ENCODE measurements at places on chromosomes 12 and 14. TPM values are rescaled to one million over a fixed set of nuclear protein-coding genes. Genes with fewer than 3 reads are reported as not detected.
A peak's percentile ranks its signal among the peaks of the same experiment; 100 is the strongest.

The TSPAN11 gene
- total RNA-seq: not detected

- no peak for DNase-seq
Observed at GRCh38 chr14:58104808-58105207, 47.2 kb downstream of the ARMH4 start.

DNA sequence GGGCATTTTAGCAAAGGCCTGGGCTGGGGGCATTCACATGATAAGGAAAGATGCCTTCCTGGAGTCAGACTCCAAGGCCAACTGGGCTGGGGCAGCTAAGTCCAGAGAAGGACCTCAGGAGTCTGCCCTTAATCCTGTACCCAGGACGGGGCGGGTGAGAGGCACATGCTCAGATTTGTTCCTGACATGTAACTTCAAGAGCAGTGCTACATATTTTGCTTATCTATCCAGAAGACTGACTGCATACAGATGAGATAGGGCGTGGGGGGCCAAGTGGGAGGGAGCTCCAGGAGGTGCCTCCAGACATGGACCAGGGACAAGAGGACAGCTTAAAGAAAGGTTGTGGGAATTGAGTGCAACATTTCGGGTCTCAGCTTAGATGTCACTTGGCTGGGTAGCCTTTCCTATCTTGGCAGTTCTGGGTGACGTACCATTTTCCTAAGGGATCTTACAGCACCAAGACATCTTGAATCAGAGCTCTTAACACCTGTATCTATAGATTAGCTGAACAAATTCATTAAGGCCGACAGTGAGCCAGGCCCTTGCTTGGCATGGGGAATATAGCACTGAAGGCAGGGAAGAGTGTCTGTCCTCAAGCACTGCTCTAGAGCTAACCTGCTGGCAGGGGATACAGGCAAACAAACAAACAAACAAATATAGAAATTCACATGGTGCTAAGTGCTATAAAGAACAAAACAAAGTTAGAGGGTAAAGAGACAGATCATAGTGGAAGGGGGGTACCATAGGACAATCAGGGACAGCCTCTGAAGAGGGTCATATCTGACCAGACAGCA, 61.2 kb downstream of the PTPN21 start:
- DNase-seq: no peak

DNA sequence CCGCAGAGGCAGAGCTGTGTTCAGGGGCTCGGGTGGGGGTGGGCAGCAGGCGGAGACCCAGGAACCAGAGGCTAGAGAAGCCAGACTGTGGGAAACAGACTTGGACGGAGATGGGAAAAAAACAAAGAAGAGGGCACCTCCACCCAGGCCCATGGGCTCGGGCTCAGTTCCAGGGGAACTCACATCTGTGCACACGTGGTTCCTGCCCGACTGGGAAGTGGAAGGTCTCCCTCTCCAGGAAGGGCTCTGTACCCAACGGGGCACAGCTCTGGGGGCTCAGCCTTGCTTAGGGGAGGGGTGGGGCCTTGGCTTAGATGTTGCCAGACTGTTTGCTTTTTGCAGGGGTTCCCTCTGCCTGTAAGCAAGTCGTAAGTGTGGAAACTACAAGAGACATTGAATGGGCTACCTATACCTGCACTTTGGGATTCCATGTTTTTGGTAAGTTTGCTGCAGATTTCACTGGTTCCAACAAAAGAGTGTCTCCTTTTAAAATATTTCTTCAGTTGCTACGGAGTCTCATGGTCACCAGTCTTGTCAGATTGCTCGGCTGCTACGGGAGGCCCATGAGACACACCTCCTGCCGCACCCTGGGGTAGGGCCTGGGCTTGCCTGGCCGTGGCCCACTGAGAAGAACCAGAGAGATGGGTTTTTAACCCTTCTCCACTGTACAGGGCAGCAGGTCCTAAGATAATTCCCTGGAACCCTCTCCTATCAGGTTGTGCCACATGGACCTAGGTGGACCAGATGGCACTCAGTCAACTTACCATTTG, 127.6 kb upstream of the EVL start:
- DNase-seq: no peak

- DNase-seq: no peak
Observed at GRCh38 chr14:52020866-52021717, 31.7 kb downstream of the RTRAF start.

- DNase-seq: no peak
Observed at GRCh38 chr14:73741876-73742519, 27.8 kb upstream of the PNMA1 start.

DNA sequence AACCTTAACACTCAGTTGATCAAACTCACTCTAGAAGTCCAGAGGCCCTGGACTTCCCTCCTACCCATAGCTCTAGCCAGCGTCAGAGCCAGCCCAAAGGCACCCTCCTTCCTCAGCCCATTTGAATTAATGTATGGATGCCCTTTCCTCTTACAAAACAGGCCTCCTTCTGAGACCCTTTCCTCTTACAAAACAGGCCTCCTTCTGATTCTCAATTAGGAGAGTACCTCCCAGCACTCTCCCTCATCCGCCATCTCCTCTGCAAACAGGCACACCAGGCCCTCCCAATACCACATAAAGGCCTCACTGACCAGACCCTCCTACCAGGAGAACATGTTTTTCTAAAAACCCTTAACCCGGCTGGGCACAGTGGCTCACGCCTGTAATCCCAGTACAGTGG, 65.7 kb downstream of the MOK start:
- DNase-seq: no peak

- DNase-seq: no peak
Observed at GRCh38 chr12:13177373-13177772, 19.2 kb upstream of the EMP1 start.

DNA sequence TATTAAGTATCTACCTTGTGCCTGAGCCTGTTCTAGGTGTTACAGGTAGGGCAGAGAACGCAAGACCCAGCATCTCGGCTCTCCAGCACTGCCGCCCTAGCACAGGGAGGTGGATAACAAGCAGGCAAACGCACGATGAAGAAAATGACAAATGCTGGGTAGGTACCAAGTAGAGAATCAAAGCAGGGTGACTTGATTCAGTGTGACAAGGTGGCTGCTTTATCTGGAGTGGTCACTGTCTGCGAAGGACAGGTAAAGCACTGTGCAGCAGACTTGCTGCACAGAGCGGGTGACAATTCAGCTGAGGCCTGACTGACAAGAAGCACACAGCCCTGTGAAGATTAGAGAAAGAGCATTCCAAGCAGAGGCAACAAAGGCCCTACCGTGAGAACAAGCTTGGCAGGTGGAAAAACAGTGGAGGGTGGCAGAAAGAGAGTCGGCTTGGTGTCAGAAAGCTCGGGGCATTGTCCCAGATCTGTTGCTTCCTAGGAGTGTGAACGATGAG, 12.9 kb downstream of the PRKCH start:
- no peak for DNase-seq

DNA sequence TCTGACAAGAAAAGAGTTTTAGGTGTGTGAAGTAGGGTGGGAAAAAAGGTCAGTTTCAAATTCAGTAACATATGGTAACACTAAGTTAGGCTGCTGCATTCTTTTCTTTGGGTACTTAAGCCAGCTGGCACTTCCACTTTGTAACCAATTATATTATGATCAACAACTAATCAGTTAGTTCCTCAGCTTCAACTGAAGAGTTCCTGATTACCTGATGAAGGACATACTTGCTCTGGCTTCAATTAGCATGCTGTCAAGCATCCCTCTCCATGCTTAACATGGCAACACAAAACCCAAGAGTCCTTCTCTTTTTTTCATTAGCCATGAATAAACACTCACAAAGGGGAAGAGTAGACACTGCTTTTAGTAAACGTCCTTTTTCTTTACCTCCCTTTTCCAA, 6.8 kb upstream of the KANSL2 start:
- no peak for DNase-seq

The TAC3 gene
- total RNA-seq: not detected

The C14orf39 gene
- total RNA-seq: not detected

The WNT1 gene
- not detected for total RNA-seq

GRCh38 chr12:70739756-70740155, 102.5 kb upstream of the PTPRB start:
- DNase-seq: no peak

DNA sequence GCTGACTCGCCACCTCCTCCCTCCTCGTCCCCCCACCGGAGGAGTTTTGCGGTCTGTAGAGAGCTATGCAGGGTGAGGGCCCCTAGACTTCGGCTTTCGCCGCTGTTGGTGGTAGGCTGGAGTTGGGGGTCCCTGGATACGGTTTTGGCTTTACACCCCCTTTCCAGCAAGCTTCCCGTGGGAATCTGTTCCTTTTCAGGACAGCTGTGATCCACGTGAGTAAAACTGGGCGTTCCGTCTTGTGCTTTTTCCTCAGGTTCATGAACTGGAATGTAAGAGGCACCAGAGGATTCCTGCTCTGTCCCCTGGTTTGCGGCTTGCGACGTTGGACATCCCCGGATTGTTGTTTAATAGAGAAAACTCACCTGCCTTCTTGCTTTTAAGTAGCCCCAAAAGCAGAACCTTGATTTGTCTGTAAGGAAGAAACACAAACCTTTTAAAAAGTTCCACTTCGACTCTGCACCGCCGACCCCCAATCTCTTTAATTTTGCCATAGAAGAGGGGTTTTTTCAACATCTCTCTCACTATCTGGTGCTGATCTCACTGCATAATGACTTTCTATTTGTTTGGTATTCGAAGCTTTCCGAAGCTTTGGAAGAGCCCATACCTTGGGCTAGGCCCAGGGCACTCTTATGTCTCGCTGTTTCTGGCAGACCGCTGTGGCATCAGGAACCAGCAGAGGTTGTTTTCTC, 490 bp downstream of the PRORP start:
- peak; percentile 28 for DNase-seq

The FKBP11 gene
- 12.2 TPM for total RNA-seq

The PELI2 gene
- 3.2 TPM for total RNA-seq

DNA sequence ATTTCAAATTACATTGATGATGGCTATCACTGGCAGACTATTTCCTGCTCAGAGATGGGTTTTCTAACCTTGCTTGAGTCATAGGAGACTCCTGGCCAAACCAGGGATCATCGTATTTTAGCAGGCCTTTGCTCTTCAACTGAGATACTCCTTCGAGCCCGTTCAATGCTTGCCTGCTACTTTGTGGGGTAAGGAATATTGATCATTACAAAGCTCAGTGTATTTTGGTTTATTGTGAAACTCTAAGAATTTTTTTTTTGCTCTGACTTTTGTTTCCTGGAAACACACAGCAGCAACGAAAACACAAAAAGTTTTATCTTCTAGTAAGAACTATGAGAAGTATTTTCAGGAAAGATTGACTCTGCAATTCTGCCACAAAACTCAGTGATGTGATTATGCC, 4.1 kb downstream of the GPRC5D start:
- DNase-seq: no peak

DNA sequence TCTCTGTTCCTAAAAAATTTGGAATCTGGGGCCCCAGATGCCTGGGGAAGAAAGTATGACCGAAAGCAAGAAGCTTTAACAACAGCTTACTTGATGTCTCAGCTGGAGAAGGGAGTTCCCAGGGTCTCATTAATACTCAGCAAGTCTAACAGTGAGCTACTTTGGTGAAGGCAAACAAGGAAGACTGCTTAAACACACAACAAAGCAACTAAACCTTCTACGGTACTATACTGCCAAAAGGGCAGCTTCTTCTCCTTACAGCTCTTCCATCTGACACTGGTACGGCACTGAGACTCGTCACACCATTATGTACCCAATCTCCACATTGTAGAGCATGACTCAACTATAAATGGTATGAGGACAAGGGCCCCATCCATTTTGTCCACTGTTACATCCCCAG, 213.0 kb downstream of the MED13L start:
- DNase-seq: no peak

DNA sequence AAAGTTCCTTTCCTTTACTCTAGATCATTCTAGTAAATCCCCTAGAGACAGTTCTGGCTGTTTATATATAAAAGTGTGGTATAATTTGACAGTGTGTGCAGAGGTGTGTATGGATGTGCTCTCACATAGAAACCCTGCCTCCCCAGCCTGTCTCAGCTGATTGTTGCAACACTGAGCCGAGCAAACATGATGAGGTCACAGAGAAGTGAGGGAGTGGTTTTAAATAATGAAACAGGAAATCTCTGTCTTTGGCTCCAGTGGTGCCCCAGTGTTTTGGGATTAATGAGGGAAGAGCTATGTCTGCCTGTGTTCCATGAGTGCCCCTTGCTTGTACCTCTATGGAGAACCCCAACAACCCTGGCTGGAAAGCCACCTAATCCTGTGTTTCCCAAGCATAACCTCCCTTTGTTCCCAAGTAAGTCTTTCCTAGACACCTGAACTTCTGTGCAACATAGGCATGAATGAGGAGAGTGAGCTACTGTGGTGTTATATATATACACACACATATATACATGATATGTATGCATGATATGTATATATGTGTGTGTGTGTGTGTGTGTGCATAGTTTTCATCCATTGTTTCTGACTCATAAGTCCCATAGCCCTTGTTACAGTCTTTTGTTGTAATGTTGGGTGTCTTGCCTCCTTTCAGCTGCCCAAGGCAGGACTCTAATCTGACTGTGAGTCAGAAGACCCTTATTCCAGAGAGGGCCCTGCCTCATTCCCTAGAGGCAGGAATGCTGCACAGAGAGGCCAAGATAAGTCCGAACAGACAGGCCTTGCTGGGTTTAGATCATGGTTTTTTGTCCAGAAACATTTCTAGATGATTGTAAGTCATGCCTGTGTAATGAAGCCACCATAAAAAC, 18.0 kb downstream of the TRAF3 start:
- peak; percentile 68 for DNase-seq

The NUP37 gene
- total RNA-seq: 64.9 TPM
